ENCODE measurements at places on chromosomes 6 and 20. TPM values are rescaled to one million over a fixed set of nuclear protein-coding genes. Genes with fewer than 3 reads are reported as not detected.

- 0 out of 2 replicates have a peak, but pooled peaks cover 14% of the 10 kb centered on the region for H3K4me1 ChIP-seq
- peak; percentile 81 for DNase-seq
- no peaks in the 10 kb centered on the region for H3K36me3 ChIP-seq
- H3K4me3 ChIP-seq = no peak overlapping the region
Measured at GRCh38 chr20:40565001-40565681, 123.9 kb downstream of the MAFB start.

OR2H1 gene
- not detected for total RNA-seq

DNA sequence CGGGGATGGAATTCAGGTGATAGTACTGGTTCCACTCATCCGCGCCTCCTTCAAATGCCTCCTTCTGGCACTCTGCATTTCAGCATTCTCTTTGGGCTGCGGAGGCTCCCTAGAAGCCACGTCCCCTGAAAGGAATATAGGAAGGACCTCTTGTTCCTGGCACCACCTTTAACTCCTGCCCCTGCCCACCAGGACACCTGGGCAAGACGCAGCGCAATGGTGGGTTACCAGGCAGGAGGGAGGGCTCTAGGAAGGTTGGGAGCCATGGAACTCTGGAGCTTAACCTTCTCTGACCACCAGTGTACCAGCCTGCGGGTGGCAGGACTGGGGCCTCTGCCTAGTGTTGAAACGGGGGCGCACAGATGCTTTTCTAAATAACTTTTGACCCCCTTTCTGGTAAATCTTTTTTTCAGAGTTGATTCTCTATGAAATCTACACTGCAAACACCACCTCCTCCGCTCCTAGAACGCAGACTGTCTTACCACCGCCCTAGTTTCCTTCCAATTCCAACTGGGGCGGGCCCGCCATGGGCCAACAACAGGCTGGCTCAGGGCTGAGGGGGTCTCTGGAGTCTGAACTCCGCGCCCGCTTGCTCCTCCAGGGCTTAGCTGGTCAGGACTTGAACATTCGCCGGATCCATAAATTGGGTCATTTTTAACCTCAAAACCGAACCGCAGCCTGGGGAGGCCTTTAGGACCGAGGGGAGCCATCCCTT lies 871 bp upstream of the SYNDIG1 start:
- no peak for DNase-seq
- no peaks in the 10 kb centered on the region for H3K36me3 ChIP-seq
- H3K4me3 ChIP-seq = peak overlapping the region; percentile 74
- H3K4me1 ChIP-seq = no peaks in the 10 kb centered on the region

DNA sequence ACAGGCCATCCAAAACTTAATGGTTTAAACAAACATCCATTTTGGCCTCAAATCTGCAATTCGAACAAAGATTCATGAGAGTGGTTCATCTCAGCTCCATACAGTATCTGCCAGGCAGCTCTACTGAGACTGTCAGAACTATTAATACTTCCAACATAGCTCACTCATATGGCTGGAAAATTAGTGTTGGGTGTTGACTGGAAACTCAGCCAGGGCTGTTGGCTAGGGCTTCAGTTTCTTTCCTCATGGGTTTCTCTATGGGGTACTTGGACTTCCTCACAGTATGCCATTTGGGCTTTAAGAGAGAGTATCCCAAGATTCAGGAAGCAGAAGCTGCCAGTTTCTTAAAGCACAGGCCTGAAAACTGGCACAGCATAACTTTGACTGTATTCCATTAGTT lies 240.3 kb downstream of the TPBG start:
- no peaks in the 10 kb centered on the region for H3K4me1 ChIP-seq
- no peak for DNase-seq
- no peak overlapping the region for H3K4me3 ChIP-seq
- no peaks in the 10 kb centered on the region for H3K36me3 ChIP-seq

DNA sequence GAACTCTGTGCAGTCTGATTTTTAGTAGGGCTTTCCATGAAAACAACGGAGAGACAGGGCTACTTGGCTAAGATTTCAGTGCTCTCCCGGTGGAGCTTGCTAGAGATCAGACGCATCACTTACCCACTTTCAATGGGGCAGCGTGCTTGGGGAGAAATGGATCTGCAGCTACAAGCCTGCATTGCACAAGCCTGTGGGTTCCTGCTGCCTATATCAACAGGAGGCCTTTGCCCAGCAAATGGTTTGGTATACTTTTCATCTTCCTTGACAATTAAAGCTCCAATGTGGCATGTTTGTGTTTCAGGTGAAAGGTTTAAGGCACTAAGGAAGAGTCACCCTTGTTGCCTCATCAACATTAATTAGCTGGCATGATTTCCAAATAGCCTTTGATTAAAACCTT lies 136.0 kb upstream of the FOXQ1 start:
- DNase-seq = no peak

DNA sequence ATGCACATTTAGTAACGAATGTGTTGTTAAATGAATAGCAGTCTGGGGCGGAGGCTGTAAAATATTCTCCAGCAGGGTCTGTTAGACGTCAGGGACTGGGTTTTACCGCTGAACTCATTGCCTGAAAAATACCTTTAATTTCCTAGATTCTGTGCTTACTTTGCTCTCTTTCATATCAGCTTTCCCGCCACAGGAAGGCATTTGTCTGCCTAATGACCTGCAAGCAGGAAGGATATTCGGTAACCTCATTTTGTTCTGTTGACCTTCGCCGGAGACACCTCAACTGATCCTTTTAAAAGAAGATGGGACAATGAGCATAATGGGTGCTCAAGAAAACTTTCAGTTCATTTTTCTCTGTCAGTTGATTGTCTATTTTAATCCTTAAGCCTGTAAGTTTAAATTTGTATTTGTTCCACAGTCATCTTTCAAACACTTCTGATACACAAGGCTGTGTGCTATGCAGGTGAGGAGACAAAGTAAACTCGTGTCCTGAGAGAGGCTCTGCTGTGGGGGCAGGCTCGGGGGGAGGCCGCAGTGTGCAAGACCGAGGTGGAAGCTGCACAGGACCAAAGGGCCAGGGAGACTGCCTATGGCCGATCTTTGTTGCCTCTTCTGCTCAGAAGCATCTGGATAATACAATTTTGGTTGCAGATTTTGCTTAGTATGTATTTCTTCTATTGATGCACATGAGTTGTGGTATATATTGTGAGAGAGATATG lies 27.4 kb upstream of the SIM1 start:
- no peaks in the 10 kb centered on the region for H3K4me1 ChIP-seq
- no peak for DNase-seq
- H3K36me3 ChIP-seq = 0 out of 2 replicates have a peak, but pooled peaks cover 4% of the 10 kb centered on the region
- no peak overlapping the region for H3K4me3 ChIP-seq
- no peak overlapping the region for H3K27ac ChIP-seq
- H3K27me3 ChIP-seq = no peaks in the 10 kb centered on the region

FAM217A gene
- not detected for total RNA-seq

DNA sequence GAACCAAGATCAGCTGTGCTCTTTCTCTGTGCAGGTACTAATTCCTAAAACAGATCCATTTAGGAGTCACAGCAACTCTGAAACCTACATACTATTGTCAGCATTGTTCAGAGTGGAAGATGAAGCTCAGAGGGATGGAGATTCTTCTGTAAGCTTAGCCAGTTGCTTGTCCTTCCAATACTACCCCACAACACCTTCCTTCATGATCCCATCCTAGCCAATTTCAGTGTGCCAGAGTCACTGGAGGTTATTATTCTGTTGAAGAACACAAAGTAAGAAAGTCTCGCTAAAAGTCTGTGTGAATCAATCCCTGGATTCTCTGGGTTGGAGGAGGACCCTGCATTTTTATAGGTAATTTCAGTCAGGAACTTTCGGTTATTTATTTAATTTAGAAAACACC lies 2.3 kb downstream of the POPDC3 start:
- DNase-seq = no peak
- H3K27me3 ChIP-seq = no peaks in the 10 kb centered on the region
- 0 out of 2 replicates have a peak overlapping the region, but pooled peaks have one; percentile 3 for H3K4me3 ChIP-seq
- peak overlapping the region; percentile 97 for H3K27ac ChIP-seq
- no peaks in the 10 kb centered on the region for H3K36me3 ChIP-seq

GRCh38 chr6:71468038-71468437 lies 179.4 kb downstream of the OGFRL1 start:
- peak overlapping the region; percentile 78 for H3K27ac ChIP-seq
- peak overlapping the region; percentile 58 for H3K4me3 ChIP-seq
- H3K4me1 ChIP-seq = peaks cover 21% of the 10 kb centered on the region

GRCh38 chr20:35771689-35772562 lies at the start of gene PHF20:
Gene PHF20 (plus strand): TSS chr20:35772015. CDS start chr20:35801523, 29,508 bp downstream.
- H3K27me3 ChIP-seq = no peaks in the 10 kb centered on the region
- peaks cover 4% of the 10 kb centered on the region for H3K36me3 ChIP-seq

BYSL gene
- total RNA-seq = 11.0 TPM
